Activated CD4-positive, alpha-beta memory T cell treated with anti-CD3 and anti-CD28 coated beads, Interleukin-2, amount 10 ng/mL, durations not matched to agents 7 days and 5 days (primary cell): ENCODE measurements at places on chromosomes 11 and 22.

- no peak for DNase-seq
These were observed 45.6 kb downstream of the PITPNB start for GRCh38 chr22:27873472-27873871.

- DNase-seq, result no peak
These were observed 21.9 kb upstream of the PANX1 start for GRCh38 chr11:94106716-94107115.

GRCh38 chr11:2190657-2191471 is 19.2 kb upstream of the TH start:
- DNase-seq, result no peak

DNA sequence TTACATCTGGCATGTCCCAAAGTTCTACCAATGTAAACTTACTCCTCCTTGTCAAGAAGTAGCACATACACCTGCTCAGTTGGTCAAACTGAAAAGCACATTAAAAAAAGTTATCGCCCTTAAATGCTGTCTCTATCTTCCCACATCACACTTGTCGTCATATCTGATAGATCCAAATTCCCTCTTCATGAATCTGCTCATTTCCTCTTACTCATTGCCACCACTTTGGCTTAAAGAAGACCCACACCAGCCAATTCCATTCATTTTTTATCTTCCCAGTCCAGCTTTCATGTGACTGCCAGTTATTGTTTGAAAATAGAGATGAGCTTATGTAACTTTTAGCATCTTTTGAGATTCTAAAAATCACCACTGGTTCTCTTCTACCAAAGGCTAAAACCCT is 305.9 kb upstream of the MTNR1B start:
- no peak for DNase-seq

DNA sequence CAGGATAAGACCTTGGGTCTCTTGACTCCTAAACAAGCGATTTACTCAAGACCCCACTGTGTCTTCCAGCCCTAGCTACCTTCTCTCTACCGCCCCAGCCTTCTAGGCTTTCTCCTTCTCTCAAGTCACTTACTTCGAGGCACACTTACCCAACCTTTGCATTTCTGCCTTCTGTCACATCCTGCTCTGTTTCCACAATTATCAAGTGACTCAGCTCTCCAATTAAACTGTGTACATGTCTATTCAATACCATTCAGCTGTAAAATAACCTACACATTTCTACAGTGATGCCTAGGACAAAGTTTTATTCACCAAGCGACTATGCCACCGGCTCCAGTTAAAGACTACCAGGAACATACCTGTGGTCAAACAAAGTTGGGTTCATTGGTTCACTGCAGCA is 69.0 kb downstream of the LARGE1 start:
- DNase-seq, result no peak

- no peak for DNase-seq
These were observed 88.6 kb downstream of the TEAD1 start for GRCh38 chr11:12762696-12763324.
